ENCODE measurements at places on chromosomes 2 and 18.
A peak's percentile ranks its signal among the peaks of the same experiment; 100 is the strongest.

GRCh38 chr2:225052703-225053102 is 10.4 kb upstream of the DOCK10 start:
- DNase-seq = no peak

GRCh38 chr2:88053296-88053695 is 2.3 kb downstream of the KRCC1 start:
- no peak for DNase-seq

DNA sequence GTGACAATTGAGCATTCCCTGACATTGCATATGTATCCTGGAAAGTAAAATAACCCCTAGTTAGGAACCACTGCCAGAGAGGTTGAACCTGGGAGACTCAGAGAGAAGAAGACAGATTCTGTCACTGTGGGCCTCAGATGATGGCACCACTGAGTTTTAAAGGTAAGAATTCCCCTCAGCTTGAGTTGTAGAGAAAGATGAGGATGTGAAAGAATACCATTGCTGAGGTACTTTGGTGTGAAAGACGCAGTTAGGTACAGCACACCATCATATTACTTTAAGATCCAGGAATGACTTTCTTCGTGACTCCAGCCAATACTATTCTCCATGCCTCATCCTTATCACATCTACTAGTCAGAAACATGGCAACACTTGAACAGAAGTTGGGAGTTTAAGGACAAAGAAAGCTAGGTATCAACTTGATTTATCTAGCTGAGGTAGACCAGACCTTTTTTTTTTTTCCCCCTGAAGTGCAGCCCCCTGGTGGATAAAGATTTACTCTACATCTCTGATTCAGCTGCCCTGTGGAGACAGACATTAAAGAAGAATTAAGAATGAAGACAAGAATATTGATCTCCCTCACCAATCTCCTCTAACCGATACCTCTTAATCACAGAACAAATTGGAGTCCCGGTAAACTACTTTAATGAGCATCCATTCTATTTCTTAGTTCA is 630.5 kb upstream of the FANCL start:
- no peak for DNase-seq

DNA sequence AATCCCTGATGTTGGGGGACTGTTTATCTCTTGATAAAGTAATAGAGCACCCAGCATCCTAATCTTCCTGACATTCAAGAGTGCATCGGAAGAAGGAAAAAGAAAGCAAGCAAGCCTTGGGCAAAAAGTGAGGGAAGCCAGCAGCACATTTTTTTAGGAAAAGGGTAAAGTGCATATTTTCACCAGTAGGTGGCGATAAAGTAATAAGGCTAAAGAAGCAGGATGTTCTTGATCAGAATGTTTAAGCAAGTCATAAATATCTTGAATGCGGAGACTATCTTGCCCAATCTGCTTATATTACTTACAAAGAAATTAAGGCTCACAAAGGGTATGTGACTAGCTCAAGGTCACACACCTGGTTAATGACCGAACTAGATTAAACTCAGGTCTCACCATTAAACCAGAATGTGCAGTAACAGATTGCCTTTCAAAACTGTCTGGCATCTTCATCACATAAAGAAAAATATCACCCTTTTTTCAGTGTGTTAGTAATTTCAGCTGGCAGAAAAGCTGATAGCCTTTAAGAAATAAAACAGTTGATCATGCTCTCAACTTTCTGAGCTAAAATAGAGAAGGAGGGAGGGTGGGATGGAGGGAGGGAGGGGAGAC is 83.8 kb downstream of the VIT start:
- DNase-seq = peak; percentile 13

GRCh38 chr2:107529146-107529545 is 297.5 kb upstream of the RGPD4 start:
- peak; percentile 91 for DNase-seq

- no peak for DNase-seq
Observed at GRCh38 chr2:235244255-235245220, 249.3 kb upstream of the AGAP1 start.

GRCh38 chr2:135820003-135820618 is 16.9 kb downstream of the LCT start:
- DNase-seq = no peak

DNA sequence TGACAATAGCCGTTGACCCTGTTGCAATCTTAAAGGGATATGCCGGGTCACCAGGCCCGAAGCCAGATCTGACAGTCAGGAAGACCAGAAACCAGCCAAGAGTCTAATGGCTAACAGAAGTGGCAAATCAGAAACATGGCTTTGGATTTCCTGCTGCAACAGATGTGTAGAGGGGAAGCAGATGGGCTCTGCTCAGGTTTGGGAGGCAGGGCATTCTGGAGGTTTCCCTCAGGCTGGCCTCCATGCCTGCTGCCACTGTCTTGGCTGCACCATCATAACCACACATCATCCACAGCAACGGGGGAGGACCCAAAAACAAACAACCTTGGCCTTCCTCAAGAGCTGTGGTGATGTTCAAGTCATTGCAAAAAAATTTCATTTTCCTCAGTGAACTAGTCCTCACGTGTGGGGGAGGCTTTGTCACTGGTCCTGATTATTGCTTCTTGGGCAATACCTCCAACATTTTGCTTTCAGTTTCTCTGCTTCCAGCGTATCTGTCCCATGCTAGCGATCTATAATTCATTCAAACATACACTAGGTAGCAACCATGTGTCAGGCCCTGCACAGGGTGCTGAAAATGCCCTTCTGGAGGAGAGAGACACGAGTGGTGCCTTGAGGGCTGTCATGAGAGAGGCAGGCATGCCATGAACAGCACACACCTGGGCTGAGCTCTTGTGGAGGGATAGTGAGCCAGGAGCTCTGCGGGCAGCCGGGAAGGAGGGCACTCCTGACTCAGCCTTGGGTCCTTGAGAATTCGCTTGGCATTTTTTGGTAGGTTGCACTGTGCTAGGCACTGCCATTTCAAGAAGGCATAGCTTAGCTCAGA is 48.2 kb upstream of the LGALSL start:
- DNase-seq = no peak

DNA sequence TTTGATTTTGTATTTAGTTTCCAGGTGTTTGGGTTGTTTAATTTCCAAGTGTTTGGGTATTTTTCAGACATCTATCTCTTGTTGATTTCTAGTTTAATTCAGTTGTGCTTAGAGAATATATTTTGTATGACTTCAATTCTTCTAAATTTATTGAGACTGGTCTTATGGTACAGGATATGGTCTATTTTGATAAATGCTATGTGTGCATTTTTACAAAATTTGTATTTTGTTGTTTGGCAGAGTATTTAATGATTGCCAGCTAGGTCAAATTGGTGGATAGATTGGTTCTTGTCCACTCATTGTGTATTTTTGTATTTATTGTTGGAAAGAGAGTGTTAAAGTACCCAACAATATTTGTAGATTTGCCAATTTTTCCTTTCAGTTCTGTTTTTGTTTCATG is 23.7 kb upstream of the LAMA1 start:
- DNase-seq = no peak

GRCh38 chr2:11621410-11621809 is 48.6 kb downstream of the NTSR2 start:
- no peak for DNase-seq

DNA sequence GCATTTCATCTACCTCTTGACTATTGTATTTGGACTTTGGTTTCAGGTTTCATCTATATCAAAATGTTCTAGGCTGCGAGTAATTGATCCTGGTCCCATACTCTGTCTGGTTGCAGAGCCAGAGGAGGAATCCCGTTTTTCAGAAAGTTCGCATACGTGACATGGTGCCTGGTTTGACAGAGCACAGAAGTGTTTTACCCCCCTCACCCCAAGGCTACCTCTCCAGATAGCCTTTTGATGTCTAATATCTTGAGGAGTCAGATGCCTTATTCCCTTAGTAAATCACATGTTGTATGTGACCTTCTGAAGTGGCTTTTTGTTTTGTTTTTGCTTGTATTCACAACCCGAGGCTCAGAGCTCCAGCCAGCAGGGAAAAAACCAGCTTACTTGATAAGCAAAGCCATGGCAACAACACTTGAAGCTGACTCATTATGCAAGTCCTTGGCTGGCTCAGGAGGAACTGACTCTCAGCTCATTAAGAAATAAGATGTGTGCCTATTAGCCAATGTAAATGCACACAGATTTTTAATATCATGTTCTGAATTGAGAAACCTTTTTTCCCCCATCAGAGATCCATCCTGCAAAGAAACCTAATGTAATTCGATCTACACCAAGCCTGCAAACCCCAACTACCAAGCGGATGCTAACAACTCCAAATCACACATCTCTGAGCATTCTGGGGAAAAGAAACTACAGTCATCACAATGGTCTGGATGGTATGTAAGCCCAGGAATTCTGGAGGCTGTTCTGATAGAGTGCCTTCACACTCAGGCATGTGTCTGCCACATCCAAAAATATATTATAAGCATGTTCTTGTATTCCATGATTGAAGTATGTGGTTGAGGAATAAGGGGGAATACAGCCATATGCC is 41.4 kb downstream of the OXER1 start:
- DNase-seq = peak; percentile 7

GRCh38 chr2:85213404-85213803 is 80.2 kb downstream of the TCF7L1 start:
- DNase-seq = no peak

DNA sequence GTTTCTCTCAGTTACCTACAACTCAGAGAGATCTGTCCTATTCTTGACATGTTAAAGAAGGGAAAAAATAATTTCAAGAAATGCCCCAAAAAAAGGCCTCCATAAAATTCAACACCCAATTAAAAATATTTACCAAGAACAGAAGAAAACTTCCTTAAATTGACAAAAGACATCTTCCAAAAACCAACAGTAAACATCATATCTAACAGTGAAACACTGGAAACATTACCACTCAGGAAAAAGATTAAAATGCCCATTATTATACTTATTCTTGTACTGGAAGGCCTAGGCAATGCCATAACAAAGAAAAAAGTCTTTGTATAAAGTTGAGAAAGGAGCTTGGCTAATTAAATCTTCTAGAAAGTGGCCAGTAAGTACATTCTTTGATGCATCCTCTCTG is 7.2 kb downstream of the DTNB start:
- DNase-seq = no peak

GRCh38 chr18:57455576-57456129 is 20.5 kb downstream of the ONECUT2 start:
- no peak for DNase-seq

GRCh38 chr2:88253375-88253774 is 83.2 kb downstream of the THNSL2 start:
- DNase-seq = no peak

DNA sequence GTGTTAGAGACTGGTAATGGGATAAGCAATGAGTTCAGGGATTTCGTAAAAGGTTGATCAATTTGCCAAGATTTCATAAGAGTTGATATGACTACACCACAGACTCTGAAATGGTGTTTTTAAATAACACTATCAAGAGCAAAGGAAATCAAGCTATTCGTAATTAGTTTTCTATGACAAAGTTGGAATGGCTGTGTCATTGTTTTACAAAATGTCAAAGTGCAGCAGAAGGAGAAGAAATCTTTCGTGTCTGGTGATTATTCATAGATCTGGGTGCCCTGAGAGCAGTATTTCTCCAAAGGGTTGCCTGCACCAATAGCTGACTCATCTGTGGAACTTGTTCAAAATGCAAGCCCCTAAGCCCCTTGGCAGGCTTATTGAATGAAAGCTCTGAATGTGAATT is 70.1 kb downstream of the NABP1 start:
- DNase-seq = no peak

DNA sequence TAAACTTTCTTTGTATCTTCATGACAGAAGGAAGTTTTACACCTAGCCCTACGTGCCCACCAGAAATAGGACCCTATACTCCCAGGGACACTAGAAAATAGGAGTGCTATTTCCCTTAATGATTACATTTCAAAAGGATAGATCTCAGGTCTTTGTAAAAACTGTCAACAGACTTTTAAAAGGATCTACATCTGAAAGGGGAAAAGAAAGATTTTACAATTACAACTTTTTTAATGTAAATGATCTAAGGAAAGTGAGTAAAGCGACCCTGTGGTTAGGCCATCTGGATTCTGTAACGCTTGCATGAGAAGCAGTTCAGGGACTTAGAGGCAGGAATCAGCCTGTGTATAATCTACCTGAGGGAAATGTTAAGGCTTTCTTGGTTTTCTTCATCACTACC is 431.8 kb upstream of the MC4R start:
- DNase-seq = no peak

- DNase-seq = peak; percentile 50
Observed at GRCh38 chr2:239502430-239503186, 101.8 kb upstream of the HDAC4 start.
